ENCODE measurements at places on chromosomes 4 and X. TPM values are rescaled to one million over a fixed set of nuclear protein-coding genes. Genes with fewer than 3 reads are reported as not detected.

GRCh38 chr4:57233386-57233785 is 123.2 kb upstream of the IGFBP7 start:
- DNase-seq, result peak; percentile 11

DNA sequence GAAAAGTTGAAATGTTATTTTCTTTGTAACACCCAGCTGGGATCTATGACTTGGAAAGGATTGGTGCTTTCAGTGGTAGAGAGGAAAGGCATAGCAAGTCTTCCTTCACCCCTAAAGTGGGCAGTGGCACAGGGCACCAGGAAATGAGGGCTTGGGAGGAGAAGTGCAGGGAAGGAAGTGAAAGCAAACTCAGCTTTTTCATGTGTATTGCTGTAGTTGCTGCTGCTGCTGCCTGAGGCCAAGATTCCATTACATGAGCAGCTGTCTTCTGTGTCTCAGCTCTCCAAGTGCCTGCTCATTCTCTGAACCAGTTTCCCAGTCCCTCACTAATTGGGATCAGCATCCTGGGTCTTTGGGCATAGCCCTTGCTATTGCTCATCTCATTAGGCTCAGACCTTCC is 2.6 kb downstream of the HCCS start:
- DNase-seq, result no peak

- DNase-seq, result no peak
These were observed 11.7 kb downstream of the C1GALT1C1 start for GRCh38 chrX:120617996-120618630.

- no peak for DNase-seq
These were observed 118.7 kb upstream of the PRPS2 start for GRCh38 chrX:12672367-12673106.

- DNase-seq, result no peak
These were observed 978 bp downstream of the HS6ST2 start for GRCh38 chrX:132957211-132958090.

DNA sequence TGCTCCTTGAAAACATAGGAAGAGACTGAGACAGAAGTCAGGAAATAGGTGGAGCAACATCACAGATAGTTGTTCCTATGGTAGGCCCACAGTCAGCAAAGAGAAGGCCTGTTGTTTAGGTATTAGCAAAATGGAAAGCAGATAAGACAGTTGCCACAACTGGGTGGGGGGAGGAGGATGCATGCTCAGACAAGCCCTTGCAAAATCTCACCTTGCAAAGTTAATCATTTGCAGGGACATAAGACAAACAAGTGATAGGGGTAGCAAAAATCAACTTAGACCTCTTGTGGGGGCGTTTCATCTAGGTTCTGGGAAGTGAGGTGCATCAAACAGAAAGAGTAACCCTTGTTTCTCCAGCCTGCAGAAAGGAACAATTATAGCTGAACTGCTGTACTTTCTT is 30.7 kb downstream of the SERPINA7 start:
- DNase-seq, result no peak

DNA sequence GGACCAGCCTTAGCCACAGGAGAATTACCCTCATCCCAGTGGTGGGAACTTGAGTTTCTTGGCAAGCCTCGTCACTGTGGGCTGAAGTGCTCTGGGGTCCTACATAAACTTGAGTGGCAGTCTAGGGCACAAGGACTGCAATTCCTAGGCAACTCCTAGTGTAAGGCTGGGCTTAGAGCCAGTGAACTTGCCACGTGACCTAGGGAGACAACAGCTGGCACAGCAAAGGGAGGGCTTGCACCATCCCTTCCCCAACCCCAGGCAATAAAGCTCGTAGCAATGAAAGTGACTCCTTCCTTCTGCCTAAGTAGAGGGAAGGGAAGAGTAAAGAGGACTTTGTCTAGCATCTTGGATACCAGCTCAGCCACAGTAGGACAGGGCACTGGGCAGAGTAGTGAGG is 81.8 kb downstream of the TEX11 start:
- no peak for DNase-seq

DNA sequence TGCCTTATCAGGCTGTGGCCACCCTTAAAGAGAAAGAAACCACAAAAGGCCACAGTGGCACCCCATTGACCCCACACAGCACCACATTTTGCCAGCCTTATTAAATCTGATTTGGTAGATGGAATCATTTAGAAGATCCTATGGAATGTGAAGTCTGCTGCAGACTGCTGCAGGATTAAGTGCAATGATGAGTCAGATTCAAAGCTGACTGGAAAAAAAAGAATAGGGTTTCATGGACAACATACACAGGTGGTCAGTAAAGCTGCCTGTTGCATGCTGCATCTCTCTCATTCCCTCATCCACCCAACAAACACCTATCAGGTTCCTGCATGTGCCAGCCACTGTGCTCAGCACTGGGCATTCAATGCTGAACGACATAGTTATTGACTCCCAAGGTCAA is 56.6 kb downstream of the CHST7 start:
- no peak for DNase-seq

DNA sequence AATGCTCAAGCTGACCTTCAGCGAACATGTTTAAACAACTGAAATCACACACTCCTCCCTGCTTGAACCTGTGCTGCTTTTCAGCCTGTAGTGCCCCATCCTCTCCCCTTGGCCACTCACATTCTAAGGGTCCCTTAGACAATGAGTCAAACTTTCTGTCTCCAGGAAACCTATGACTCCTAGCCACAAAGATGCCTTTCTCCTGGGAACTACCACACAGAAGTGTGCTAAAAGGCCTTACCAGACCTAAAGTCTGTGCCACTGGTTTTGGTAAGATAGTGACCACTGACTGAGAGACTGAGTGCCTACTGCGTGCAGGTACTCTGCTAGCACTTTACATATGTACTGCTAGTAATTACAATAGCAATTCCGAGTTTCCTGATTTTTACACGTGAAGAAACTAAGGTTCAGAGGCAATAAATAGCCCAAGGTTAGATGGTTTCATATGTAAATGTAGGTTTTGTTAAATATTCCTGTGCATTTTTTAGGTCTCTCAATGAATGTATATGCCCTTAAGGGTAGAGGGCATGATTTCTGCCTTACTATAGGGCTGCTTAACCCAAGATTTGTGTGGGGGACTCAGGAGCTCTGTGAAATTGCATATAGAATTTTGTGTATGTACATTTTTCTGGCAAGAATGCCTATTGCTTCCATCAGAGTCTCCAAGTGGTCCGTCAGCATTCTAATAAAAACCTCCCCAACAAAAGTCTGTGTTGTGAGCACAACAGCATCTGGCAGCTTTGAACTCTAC is 71.1 kb downstream of the NSG1 start:
- no peak for DNase-seq

DNA sequence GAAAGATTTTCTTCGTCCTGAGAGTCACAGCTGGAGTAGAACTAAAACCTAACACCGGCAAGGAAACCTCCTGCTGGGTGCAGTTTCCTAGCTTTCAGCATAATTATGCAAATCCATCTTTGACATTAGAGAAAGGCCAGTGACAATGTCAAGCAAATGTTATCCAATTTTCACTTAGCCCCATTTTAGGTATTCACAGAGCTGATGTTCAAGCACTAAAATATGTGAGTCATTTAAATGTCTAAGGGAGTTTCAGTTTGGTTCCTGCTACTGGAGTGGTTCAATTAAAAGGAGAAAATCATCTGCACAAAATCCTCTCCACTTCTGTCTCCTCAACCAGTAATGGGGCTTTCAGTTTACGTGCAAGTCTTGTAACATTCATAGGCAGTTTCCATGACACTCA is 37.1 kb upstream of the AMOT start:
- DNase-seq, result no peak

DNA sequence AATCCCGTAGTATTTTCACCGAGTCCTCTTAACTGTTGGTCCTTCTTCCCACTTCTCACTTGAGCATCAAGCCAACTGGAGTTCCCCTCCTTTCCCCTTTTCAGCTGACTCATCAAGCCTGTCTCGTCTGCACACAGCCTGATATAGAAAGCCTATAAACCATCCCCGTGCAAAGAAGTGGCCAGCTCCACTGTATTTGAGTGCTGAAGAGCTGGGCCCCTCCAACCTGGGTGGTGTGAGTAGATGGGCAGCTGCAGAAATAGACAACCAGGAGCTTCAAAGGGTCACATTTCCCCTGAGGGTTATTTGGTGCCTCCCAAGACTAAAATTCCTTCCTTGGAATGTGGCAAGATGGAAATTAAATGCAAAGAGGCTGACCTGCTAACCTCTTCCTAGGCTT is 199.7 kb downstream of the HS6ST2 start:
- DNase-seq, result no peak

DNA sequence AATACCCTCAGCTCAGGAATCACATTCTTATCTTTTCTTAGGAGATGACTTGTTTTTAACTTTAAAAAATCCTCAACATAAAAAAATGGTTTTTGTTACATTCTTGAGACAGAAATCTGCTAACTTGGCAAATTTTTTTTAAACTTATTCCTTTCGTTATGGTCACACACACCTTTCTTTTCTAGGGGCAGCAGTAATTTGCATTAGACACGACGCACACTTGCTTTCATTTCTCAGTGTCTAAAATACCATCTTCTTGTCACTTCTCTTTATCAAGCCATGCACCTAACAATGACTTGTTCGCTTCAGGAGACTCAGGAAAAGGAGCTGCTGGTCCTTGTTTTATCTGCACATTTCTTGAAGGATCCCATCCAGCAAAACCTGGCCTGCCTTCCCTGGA is 112.6 kb upstream of the TBL1X start:
- DNase-seq, result no peak

Gene FGF2
- 9.1 TPM for polyA plus RNA-seq

Gene C1QTNF7
- polyA plus RNA-seq, result 15.0 TPM

Gene ATP1B4
- 0.09 TPM for polyA plus RNA-seq

Gene PPEF1
- 1.1 TPM for polyA plus RNA-seq

Gene CDKL5
- polyA plus RNA-seq, result 7.8 TPM

Gene TBC1D9
- polyA plus RNA-seq, result 33.6 TPM

Gene CCKAR
- 3.7 TPM for polyA plus RNA-seq

All from right lung (tissue), 10 donors.